ENCODE measurements at places on chromosomes 4 and X.

GRCh38 chr4:41214136-41214824 lies at the start of gene APBB2:
APBB2 (minus strand) TSS chr4:41214542; CDS start chr4:41033254, 181,288 bp downstream.
- DNase-seq: peak; percentile 97

- DNase-seq: no peak
These were observed 7.0 kb upstream of the TRPC5OS start for GRCh38 chrX:111868726-111869638.

DNA sequence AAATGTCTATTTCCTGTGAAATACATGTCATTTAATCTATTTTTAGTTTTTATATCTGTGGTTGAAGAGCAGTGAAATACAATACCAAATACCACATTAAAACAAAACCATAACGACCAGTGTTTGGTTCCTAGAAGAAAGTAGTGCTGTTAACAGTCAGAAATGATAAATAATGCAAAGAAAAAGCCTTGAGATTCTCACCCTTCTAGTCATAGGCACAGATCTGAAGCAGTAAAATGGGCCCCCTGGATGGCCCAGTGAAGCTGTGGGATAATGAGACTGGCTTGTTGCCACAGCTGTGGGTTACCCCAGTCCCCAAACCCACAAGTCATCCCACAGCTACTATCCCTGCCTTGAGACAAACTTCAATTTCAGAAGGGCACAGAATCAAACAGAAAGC lies 137.3 kb upstream of the RPL34 start:
- DNase-seq: no peak

DNA sequence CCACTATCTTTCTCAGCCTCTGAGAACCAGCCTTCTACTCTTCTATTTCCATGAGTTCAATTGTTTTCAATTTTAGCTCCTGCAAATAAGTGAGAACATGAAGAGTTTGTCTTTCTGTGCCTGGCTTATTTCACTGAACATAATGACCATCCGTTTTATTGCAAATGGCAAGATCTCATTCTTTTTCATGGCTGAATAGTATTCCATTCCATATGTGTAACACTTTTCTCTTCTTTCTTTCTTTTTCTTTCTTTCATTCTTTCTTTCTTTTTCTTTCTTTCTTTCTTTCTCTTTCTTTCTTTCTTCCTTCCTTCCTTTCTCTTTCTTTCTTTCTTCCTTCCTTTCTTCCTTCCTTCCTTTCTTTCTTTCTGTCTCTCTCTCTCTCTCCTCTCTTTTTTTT lies 228.7 kb downstream of the SHOX start:
- no peak for DNase-seq

- DNase-seq: no peak
These were observed 123.5 kb downstream of the DCHS2 start for GRCh38 chr4:154368060-154368459.

DNA sequence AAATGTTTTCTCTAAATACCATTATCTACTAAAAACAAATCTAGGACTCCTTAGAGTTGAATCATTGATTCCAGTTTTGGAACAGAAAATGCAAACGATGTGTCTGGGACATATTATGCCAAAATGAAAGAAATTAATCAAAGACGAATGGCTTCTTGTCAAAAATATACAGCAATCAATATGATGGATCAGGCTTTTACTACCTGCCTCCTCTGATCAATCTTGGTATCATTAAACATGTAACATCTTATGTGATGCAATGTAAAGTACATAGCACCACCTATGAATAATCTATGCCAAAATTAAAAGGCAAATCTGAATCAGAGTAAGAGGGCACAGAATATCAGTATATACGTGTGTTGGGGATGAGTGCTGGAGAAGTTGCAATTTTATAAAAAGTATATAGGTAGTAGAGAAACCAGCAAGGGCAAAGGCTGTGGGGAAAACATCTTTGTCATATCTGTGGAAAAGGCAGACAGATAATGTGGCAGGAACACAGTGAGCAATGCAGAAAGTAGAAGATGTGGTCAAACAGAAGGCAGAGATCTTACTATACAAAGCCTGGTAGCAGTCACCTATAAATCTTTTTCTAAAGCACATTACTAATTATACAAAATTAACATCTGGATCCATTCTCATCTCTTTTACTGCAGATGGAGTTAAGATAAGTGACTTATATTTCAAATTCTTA lies 152.7 kb downstream of the ANTXR2 start:
- no peak for DNase-seq

- peak; percentile 23 for DNase-seq
These were observed 18.4 kb downstream of the XIAP start for GRCh38 chrX:123878252-123878721.

DNA sequence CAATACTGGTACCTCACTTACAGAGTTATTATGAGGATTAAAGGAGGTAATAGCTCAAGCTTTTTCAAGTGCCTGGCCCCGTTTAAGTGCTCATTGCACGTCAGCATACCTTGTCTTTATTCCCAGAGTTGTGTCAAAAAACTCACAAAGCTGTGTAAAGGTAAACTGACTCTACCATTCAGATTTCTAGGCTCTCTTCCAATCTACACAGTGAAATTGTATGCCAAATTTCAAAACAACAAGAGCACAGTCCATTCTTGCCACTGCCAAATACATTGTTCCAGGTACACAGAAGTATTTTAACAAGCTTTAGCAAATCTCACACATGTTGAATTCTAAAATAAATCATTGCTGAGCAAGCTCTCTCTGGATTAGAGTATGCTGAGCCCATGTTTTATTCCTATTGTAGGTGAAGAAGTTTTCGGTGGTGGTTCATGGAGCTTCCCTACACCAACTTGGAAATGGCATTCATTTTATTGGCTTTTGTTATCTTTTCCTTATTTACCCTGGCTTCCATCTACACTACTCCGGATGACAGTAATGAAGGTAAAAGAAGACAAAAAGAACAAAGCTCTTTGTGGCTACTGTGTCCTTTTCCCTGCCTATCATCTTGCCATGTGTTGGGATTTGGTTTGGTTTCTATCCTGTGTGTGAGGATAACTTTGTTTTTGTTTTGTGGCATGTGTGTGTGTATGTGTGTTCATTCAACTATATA lies 16.2 kb downstream of the SMIM31 start:
- DNase-seq: no peak
